Stimulated activated CD4-positive, alpha-beta T cell treated with anti-CD3 and anti-CD28 coated beads, TNF-alpha, amount 100 ng/mL, for 4 hours (primary cell): ENCODE measurements at places on chromosomes 1 and 21.

DNA sequence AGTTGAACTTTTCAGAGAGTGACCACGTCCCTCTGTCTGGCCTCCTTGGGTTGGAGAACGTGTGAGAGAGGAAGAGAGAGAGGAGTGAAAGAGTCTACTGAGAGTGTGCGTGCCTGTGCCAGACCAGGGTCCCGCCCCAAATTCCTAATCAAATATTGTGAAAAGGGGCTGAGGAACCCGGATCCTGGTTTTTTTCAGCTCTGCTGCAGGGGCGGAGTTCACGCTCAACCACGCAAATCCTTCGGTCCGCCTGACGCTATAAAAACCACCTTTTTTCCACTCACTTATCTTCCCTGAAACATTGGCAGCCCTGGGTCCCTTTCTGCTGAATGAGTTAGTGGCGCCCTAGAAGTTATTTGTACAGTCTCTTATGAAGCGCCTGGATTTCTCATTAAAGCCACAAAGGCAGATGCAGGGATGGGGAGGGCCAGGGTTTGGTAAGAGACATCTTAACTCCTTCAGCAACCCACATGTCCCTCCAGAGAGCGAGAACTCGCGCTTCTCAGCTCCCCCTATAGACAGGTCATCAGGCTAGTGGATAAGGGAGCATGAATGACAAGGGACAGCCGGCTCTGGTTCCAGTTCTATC, at the start of gene FMOD:
FMOD (minus strand) TSS at position 86 of the 589 bp plus-strand sequence. CDS start 2,852 bp downstream, outside the sequence.
- DNase-seq, result no peak

DNA sequence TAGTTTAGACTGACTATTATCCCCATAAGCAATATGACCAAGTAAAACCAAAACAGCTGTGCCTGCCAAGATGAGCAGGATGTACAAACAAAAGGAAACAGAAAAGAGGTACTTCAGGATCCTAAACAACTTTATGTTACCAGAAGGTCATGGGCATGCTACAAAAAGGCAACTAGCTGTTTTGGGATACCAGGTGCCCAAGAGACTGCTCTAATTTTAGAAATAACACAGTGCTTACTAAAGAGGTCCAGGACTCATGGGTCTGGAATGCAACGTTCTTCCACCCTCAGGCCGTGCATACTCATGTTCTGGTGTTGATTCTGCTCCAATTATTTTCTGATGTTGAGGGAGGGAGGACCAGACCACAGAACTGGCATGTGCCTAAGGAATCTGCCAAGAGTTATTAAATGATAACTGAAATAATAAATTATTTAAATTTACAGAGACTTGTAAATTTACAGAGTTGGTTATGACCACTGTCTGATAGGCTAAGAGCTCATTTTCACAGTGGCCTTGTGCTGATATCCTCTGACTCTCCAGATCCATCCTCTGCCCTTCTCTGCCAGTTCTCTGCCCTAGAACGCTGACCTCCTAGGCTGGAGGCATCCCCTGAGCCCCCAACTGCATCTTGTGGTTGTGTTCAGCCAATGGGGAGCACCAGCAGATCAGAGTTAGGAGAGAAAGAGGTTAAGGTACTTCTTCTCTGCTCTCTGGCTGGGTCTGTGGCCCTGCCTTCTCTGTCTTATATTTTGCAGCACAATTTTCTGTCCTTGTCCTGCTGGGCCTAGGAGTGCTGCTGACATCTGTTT, 37.7 kb upstream of the BCL10 start:
- no peak for DNase-seq

DNA sequence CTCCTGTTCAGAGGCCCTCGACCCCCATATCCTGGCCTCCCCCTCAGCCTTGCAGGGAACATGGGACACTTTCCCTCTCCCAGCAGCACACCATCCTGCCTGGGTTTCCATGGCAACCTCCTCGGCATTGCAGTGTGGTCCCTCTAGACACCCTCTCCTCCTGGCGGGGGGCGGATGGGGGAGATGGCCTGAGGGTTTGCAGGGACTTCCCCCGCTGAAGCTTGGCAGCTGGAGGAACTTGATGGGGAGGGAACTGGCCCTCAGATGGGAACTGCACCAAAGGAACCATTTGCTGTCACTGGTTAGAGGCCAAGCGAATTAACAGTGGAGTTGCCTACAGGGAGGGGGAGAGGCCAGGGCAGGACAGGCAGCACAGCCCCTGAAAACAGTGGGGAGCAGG, 28.7 kb downstream of the RIMS3 start:
- DNase-seq, result no peak

DNA sequence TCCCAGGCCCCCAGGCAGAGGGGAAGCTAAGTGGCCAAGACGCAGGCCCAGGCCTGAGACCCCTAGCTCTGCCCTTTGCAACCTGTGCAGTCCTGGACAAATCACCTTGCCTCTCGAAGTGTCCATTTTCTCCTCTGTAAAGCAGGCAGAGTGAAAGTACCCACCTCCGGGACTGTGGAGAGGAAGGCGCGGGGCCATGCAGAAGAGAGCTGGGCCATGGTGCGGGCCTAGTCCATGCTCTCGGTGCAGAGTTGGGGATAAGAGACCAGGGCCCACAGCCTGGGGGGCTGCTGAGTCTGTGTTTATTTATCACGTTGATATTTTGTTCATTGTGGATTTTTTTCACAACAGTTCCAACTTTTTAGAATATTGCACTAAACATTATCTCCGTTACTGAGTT, 160.2 kb upstream of the VAMP3 start:
- DNase-seq, result no peak

GRCh38 chr1:204974327-204974726, 68.7 kb upstream of the CNTN2 start:
- no peak for DNase-seq

- no peak for DNase-seq
Observed at GRCh38 chr1:54577612-54578011, 29.6 kb downstream of the ACOT11 start.

DNA sequence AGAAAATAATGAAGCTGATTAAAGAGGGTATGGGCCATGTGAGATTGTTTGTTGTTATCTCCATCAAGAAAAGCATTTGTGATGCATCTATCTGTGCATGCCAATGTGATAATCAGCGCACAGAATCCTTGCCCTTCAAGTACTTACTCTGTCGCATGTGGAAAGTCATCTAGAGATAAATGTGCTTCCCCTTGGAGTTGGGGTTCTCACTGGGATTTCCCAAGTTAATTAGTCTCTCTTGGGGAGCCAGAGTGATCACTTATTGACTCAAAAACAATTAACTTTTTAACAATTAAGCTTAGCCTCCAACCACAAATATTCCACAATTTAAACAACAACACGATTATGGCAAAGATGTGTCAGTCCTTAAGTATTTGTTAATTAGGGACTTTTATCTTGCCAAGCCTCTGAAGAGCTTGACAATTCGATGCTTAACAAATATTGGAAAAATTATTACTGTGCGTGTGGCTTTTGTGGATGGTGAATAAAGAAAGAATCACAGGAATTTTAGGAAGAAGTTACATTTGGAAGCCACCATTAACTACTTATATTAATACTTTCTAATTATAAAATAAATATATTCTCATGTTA, 17.5 kb downstream of the RHOU start:
- DNase-seq, result no peak

DNA sequence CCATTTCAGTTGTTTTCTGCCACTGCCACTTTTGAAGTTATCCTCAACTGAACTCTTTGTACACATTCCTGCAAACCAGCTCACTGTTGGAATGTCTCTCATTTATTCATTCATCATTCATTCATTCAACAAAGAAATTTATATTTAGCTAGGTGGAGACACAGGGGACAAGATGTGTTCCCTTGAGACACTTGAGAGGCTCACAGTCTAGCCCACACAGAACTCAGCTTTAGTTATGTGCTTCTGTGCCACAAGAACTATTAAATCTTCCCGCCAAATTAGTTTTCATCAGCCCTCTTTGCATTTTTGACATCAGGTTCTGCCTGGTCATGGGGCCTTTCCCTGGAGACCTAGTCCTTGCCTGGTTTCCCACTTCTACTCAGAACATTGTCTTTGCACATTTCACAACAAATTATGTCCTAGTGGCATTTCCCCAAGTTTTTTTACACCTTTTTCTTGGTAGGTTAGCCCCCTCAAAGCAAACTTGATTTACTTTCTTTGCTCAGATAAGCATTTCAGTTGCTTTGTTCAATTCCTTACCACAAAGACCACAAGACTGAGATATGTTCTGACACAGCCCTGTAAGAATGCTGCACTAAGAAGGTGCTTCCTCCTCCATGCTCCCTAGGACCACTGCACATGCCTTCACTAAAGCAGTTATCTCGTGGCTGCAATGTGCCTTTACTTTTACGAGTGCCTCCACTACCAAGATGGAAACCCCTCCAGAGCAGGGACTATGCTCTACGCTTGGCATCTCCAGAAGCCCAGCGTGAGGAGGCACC, 31.0 kb downstream of the ILDR2 start:
- no peak for DNase-seq

DNA sequence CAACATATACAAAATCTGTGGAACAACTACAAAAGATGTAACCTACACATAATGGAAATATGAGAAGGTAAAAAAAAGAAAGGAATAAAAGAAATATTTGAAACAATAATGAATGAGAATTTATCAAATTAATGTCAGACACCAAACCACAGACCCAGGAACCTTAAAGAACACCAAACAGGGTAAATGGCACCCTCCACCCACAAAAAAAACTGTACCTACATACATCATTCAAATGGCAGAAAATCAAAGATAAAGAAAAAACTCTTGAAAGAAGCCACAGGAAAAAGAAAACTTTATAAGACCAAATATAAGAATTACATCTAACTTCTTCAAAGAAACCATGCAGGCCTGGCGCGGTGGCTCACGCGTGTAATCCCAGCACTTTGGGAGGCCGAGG, 54.0 kb downstream of the IL12RB2 start:
- DNase-seq, result no peak

GRCh38 chr1:25848531-25848930, 10.7 kb downstream of the AUNIP start:
- no peak for DNase-seq

GRCh38 chr1:7589080-7589735, 181.9 kb upstream of the VAMP3 start:
- DNase-seq, result no peak

DNA sequence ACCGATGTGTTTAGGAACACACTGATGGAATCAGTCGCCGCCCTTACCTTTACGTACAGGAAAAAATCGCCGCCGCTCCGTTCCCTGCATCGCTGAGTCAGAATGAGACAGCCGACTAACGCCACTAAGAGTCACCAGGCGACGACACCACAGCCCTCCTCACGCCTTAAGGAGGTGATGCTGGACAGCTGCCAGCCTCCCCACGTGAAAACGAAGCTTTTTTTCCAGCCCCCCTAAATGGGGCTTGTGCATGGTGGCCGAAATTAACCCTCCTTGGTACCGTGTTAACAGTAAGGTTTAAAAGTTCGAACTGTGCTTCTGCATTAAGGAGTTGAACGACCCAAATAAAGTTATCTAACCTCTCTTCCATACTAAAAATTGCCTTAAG, 511 bp downstream of the DNTTIP2 start:
- DNase-seq, result peak; percentile 42

DNA sequence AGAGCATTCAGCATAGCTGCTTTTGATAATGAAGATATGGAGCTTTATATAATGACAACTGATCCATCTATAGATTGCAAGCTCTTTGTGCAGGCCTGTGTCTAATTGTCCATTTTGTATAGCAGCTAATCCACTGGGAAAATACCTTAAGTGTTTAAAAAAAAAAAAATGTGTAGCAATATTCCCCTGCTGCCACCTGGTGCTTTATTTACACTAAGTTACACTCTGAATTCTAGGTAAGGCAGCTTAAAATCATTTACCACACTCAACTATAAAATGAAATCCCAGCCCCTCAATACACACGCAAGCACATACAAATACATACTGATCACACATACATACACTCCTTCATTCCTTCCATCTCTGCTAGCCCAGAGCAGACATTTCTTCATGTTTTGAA, 49.1 kb upstream of the BCL9 start:
- no peak for DNase-seq

GRCh38 chr1:84283381-84283780, 18.1 kb upstream of the SAMD13 start:
- no peak for DNase-seq

DNA sequence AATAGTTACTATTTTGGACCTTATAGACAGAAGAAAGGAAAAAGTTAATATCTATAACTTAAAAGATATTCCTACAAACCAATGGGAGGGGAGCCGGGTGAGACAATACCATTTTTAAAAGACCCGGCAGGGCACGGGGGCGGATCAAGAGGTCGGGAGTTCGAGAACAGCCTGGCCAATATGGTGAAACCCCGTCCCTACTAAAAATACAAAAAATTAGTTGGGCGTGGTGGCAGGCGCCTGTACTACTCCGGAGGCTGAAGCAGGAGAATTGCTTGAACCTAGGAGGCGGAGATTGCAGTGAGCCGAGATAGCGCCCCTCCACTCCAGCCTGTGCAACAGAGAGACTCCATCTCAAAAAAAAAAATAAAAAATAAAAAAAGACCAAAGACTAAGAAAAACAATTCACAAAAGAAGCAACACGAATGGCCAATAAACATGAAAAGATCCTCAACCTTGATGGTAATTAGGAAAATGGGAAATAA, 1.2 kb upstream of the PSMB2 start:
- DNase-seq, result no peak

- no peak for DNase-seq
Observed at GRCh38 chr1:175043824-175044223, 20.6 kb upstream of the MRPS14 start.

GRCh38 chr1:197321811-197322210, 53.8 kb downstream of the CRB1 start:
- no peak for DNase-seq

GRCh38 chr1:42319128-42319851, 15.7 kb downstream of the FOXJ3 start:
- no peak for DNase-seq

DNA sequence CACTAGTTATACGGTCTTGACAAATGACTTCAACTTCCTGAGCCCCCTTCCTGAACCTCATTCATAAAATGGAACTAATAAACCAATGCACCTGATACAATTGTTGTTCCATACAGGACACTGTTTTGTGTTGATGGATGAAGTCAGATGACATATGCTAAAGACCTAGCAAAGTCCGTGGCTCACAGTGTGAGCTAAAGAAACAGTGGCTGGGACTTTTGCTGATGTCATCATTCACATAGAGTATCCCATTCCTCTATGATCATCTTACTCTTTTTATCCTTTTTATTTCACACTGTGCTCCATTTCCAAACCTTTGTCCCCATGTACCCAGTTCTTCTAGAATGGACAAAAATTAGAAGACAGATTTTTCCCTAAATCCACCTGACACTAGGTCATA, 83.7 kb upstream of the KAZN start:
- DNase-seq, result no peak
